ENCODE measurements at places on chromosomes 6 and 20.

DNA sequence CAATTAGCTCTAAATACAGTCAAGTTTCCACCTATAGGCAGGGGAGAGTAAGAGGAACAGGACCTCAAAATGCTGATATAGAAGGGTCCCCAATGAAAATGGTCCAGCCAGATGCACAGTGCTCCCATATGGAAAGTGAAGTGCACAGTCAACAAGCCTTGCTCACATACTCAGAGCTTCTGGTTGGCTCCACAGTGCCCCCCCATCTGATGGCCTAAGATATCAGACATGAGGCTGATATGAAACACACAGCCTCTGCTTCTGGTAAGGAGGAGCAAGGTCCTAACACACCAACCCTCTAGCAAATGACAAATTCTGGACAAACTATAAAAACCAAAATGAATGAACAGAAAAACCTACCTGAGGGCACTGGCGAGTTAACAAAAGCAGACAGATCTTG is 111.4 kb upstream of the EMILIN3 start:
- no peak for DNase-seq

DNA sequence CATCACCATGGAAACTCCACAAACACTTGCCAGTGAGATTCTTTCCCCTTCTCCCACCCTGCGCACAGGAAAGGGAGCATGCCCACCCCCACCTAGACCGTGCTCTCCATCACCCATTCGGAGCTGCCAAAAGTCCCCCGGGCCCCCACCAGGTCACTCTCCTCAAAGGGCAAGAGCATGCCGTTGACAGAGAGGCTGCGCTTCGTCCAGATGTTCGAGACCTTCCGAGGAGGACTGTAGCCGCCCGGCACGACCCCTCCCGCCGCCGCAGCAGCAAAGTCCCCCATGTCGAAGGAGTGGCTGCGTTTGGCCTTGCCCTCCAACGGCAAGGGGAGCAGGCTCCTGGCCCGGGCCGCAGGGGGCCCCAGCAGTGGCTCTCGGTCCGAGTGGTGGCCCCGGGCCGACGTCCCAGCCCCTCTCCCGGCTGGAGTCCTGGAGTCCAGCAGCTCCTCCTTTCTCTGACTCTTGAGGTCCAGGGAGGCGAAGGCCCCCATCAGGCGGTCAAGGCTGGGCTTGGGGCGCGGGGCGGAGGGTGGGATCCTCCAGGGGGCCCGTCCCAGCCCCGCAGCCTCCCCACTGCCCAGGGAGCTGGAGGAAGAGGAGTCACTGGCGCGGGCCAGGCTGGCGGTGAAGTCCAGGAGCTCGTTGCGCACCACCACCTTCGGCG is 195.2 kb downstream of the LRFN2 start:
- DNase-seq: no peak

GRCh38 chr6:167751579-167752115 is 75.1 kb upstream of the AFDN start:
- no peak for DNase-seq

- DNase-seq: no peak
Observed at GRCh38 chr20:41223112-41223511, 85.8 kb downstream of the PLCG1 start.

- DNase-seq: peak; percentile 49
Observed at GRCh38 chr6:15325540-15325955, 79.7 kb downstream of the JARID2 start.

DNA sequence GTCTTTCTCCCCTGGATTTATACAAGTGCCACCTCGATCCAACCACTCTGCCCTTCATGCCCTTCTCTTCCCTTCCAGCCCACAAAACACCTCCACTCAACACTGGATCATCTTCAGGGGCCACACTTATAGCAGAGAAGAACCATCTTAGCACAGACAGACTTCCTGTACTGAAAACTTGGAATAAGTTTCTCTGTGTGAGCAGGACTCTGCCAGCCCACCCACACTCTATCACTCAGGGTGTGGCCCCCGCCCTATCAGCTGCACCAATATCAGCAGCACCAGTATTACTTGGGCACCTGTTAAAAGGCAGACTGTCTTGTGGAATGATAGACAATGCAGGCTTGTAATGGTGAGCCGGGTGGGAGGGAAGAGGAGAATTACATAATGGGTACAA is 86.7 kb downstream of the SCML4 start:
- DNase-seq: no peak

GRCh38 chr20:55667955-55668354 is 337.4 kb downstream of the CBLN4 start:
- DNase-seq: no peak

GRCh38 chr20:24995741-24996448 is 3.3 kb upstream of the APMAP start:
- DNase-seq: no peak

GRCh38 chr6:103769431-103769830 is 1090.3 kb downstream of the HACE1 start:
- no peak for DNase-seq

DNA sequence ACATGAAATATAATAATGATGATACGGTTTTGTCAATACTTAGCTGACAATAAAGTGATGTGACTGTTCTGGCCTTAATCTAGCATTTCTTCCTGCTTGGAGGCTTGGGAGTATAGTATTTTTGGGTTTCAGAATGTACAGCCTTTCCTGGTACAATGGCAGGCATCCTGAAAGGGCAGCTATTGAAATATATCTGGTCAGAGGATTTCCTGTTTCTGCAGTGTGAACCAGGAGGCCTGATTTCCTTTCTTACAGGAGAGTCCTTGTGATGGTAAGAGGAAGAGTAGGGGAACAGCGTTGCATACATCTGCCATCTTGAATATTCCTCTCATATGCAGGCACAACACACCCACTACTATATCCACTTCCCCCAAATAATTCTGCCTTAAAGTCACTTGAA is 93.7 kb downstream of the MYO6 start:
- no peak for DNase-seq

DNA sequence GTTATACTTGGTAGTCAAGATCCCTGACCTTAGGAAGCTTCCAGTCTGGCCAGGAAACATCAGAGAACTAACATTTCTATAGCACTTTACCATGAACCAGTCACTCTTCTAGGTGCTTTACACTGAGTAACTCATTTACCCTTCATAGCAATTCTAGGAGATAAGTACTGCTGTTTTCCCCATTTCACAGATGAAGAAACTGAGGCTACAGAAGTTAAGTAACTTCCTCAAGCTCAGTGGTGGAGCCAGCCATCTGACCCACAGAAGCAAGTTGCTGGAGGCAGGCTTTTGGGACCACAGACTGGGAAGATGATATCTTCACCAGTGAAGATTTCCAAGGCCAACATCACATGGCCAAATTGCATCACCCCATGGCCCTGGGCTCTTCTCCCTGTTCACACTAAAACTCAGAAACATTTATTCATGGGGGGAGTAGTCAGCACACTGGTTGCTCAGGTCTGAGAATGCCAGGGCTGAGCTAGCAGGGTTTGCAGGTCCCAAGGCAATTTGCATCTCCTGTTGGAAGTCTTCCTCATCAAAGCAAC is 70.3 kb downstream of the UNC5CL start:
- no peak for DNase-seq

DNA sequence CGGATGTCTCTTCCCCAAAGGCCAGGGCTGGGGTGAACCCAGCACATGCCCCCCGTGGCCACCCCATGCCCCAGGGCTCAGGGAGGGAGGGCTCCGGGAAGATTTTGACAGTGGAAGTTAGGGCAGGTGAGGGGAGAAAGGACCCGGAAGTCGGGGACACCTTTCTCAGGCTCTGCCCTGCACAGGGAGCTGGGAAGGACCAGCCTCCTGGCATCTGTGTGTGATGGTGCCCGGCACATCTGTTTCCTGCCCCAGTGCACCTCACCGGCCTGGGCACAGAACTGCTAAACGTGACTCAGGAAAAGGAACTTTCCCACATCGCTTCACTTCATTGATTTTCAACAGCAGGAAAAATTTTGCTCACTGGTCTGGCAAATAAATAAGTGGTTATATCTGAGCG is 141.1 kb upstream of the AFDN start:
- DNase-seq: no peak

DNA sequence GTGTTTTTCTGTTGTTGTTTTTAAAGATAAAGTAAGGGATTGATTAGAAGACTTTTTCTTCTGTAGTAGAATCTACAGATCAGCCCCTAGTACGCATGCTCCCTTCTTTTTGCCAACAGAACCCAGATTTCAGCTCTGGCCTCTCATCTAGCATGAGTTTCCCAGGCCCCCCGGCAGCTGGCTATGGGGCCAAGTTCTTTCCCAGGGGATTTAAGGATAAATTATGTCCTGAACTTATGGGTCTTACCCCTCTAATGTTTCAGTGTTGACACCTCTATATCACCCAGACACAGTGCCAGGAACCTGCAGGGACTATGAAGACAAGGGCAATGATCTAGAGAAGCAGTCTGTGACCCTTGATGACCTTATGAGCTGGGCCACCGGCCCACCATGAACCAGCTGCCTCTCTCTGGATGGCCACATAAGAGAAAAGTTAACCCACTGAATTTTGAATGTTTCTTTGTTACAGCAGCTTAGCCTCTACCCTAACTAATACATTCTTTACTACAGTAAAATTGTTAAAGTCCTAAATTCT is 150.5 kb downstream of the UNC5CL start:
- DNase-seq: no peak

GRCh38 chr6:21611485-21611884 is 17.9 kb downstream of the SOX4 start:
- DNase-seq: no peak

DNA sequence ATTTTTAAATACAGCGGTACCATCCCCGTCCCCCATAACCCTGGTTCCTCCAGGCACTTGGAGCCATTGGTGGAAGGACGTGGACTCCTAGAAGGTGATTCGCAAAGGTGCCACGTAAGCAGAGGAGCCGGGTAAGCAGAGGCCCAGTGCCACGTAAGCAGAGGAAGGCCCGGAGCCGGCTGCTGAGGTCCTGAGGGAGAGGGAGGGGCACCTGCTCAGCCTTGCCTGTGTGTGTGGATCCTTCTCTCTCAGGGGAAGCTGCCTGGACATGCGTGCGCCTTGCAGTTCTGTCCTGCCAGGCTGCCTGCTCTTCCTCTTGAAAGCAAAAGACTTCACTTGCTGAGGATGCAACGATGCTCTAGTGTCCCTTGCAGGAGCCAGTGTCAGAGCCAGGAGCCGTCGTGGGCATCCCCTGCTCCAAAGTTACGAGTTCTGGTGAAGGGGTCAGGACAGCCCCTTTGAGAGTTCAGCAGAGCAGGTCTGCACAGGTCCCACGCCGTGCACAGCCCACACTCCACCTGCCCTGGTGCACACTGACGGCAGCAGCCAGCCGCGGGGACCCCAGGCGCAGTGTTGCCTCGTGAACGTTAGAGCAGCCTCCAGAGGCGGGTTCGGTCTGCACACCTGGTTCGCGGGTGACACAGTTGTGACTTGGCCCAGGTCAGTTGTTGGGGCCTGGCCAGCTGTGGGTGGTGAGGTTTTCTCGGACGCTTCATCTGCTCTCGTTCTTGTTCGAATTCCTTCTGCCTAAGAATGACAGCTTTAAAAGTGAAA is 1.9 kb upstream of the NKAIN4 start:
- no peak for DNase-seq

DNA sequence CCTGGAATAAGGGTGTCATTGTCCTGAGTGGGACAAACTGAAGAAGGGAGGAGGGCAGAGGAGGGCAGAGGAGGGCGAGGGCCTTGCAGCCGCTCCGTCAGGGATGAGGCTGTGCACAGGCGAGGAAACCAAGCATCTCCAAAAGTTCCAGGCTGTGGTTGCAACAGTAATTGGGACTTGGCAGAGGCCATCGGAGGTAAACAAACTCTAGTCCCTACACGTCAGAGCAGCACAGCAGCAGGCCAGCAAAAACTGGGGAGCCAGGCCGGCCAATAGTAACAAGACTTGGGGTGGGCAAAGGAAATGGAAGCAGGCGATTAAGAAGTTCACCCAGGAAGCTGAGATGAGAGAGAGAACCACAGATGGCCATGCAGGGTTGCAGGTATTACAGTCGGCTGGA is 142.8 kb downstream of the SMOC2 start:
- no peak for DNase-seq

DNA sequence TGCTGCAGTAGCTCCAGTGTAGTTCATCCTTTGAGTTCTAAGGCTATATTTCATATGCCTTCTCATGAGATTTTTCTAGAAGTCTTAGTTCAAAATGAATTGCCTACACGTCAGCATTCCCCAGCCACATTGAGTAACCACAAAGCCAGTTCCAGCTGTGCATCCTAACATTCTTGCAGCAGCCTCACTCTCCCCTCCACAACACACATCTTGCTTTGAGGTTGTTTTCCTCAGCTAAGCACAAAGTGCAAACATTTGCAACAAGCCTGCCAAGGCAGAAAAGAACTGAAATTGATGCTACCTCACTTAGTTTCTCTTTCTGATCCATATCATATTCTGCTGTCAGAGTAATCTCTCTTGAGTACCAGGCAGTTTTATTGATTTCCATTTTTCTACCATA is 160.7 kb upstream of the KCNQ5 start:
- no peak for DNase-seq

DNA sequence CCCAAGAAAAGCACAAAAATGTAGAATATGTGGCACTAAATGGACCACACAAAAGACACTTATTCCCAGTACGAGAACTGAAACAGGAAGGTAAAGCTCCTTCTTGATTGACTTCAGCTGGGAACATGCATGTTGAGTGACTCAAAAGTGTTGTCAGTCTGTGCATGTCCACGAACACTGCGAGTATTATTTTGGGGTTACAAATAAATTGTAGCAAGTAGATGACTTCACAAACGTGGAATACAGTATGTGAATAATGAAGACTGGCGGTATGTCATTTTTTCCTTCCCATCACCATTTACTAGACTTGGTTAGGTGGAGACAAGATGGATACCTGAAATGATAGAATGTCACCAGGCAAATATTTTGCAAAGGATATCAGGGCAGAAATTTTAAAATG is 45.4 kb downstream of the L3MBTL3 start:
- no peak for DNase-seq

All from inflammatory macrophage (primary cell).